ENCODE measurements at places on chromosomes 1 and 21.

GRCh38 chr1:243601720-243602119 lies 248.3 kb downstream of the AKT3 start:
- no peaks in the 10 kb centered on the region for H3K27me3 ChIP-seq
- H3K4me3 ChIP-seq, result no peak overlapping the region
- H3K36me3 ChIP-seq, result no peaks in the 10 kb centered on the region
- no peak overlapping the region for H3K27ac ChIP-seq
- peaks cover under 1% of the 10 kb centered on the region for H3K4me1 ChIP-seq

DNA sequence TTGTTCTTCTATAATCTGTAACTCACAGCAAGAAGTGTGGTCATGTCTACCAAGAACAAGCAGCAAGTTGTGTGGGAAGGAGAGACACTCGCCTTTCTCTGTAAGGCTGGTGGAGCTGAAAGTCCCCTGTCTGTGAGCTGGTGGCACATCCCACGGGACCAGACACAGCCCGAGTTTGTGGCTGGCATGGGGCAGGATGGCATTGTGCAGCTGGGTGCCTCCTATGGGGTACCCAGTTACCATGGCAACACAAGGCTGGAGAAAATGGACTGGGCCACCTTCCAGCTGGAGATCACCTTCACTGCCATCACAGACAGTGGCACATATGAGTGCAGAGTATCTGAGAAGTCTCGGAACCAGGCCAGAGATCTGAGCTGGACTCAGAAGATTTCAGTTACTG lies 15.5 kb downstream of the CD101 start:
- no peaks in the 10 kb centered on the region for H3K27me3 ChIP-seq
- DNase-seq, result no peak
- H3K4me3 ChIP-seq, result no peak overlapping the region

- H3K4me3 ChIP-seq, result no peak overlapping the region
- no peak overlapping the region for H3K27ac ChIP-seq
- H3K27me3 ChIP-seq, result no peaks in the 10 kb centered on the region
- DNase-seq, result no peak
Observed at GRCh38 chr1:15627343-15627988, 10.2 kb downstream of the DDI2 start.

- H3K27ac ChIP-seq, result no peak overlapping the region
- H3K36me3 ChIP-seq, result no peaks in the 10 kb centered on the region
- no peaks in the 10 kb centered on the region for H3K27me3 ChIP-seq
- DNase-seq, result no peak
- H3K4me1 ChIP-seq, result no peaks in the 10 kb centered on the region
- no peak overlapping the region for H3K4me3 ChIP-seq
Observed at GRCh38 chr1:68970571-68970970, 473.7 kb upstream of the DEPDC1 start.

DNA sequence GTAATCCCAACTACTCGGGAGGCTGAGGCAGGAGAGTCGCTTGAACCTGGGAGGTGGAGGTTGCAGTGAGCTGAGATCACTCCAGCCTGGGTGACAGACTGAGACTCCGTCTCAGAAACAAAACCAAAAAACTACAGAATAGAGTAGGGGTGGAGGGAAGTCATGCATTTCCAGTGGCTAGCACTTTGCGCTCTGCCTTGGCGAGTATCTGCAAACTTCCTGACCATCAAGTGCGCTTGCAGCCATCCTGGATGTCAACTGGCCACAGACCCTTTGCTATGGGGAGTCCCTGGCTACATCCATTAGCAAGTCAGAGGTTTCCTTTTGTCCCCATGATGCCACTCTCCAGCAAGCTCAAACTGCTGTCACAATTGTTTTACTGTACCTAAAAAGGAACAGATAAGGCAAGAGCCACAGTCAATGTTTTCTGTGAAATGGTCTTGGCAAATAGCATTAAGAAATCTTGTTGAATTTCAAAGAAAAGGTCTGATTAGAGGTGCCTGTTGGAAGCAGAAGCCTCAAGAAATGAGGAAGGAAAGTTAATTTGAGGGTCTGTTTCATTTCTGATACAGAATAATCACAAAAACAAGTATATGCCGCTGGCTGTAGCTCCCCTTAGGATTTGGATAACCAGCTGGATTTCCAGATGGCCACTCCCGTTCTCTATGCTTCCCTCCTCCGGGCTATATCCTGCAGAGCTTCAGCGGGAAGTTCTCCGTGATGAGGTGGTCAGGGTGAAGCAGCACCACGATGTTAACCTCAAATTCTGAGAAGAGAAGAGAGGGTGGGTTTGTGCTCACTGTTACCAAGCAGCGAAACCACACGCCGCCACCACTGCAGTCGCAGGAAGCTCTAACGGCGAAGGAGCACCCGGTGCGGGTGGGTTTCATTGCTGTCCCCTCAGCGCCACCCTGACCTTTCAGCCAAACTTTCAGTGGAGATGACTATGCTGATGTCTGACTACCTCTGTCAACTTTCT lies 42.0 kb downstream of the VPS26C start:
- H3K4me3 ChIP-seq, result no peak overlapping the region
- H3K27ac ChIP-seq, result no peak overlapping the region
- DNase-seq, result no peak
- H3K27me3 ChIP-seq, result no peaks in the 10 kb centered on the region
- peaks cover 27% of the 10 kb centered on the region for H3K36me3 ChIP-seq

- DNase-seq, result no peak
- no peaks in the 10 kb centered on the region for H3K36me3 ChIP-seq
- H3K4me1 ChIP-seq, result peaks cover 9% of the 10 kb centered on the region
- no peak overlapping the region for H3K27ac ChIP-seq
- H3K27me3 ChIP-seq, result no peaks in the 10 kb centered on the region
Observed at GRCh38 chr1:2210084-2210653, 15.6 kb upstream of the FAAP20 start.

- no peak for DNase-seq
- no peaks in the 10 kb centered on the region for H3K36me3 ChIP-seq
- H3K4me1 ChIP-seq, result no peaks in the 10 kb centered on the region
- H3K27ac ChIP-seq, result no peak overlapping the region
- H3K4me3 ChIP-seq, result no peak overlapping the region
Observed at GRCh38 chr1:161054805-161055204, 9.0 kb upstream of the USF1 start.

DNA sequence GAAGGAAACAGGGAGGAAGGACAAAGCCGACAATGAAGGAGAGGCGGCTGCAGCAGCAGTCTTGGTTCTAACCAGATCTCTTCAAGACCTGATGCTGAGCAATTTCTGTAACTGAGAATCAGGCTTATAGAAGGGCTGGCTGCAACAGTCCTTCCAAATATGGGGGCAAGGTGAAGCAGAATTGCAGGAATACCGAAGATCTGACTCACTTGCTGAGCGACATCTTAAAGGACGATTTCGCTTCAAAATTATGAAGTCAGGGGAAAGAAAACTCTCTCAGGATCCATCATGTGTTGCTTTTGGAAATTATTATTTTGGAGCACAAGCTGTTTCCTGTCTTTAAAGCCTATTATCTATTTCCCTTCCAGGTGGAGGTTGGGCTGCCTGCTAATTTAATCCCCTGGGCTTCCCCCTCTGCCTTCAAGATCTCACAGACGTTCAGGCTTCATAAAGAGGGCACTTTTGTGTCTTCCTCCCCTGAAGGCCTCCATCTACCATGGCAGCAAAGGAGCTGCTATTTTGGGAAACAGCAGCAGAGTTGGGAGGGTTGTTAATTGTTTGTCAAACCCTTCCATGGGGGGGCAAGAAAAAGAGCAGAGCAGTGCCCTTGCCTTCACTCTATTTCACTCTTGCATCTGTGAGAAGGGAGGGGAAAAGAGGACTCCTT lies 10.8 kb upstream of the IER5 start:
- H3K4me3 ChIP-seq, result no peak overlapping the region
- H3K27ac ChIP-seq, result no peak overlapping the region
- DNase-seq, result no peak
- H3K36me3 ChIP-seq, result no peaks in the 10 kb centered on the region

- no peaks in the 10 kb centered on the region for H3K4me1 ChIP-seq
- no peaks in the 10 kb centered on the region for H3K27me3 ChIP-seq
- H3K36me3 ChIP-seq, result no peaks in the 10 kb centered on the region
- H3K27ac ChIP-seq, result no peak overlapping the region
Observed at GRCh38 chr1:104932949-104933679, 1183.4 kb downstream of the AMY1C start.

Data from iPS DF 6.9 (cell line).